Kidney capillary endothelial cell (primary cell): ENCODE measurements at places on chromosomes 7 and 10.

GRCh38 chr7:162632-163297, 29.6 kb upstream of the FAM20C start:
- peak; percentile 18 for DNase-seq

GRCh38 chr10:5614155-5614721, 52.2 kb downstream of the ASB13 start:
- DNase-seq, result no peak

GRCh38 chr7:55838595-55838994, 24.0 kb downstream of the SEPTIN14 start:
- DNase-seq, result no peak

DNA sequence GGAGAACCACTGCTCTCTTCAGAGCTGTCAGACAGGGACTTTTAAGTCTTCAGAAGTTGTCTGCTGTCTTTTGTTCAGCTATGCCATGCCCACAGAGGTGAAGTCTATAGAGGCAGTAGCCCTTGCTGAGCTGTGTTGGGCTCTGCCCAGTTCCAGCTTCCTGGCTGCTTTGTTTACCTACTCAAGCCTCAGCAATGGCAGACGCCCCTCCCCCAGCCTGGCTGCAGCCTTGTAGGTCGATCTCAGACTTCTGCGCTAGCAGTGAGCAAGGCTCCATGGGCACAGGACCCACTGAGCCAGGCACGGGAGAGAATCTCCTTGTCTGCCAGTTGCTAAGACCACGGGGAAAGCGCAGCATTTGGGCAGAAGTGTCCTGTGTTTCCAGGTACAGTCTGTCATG, 12.1 kb upstream of the CPA2 start:
- DNase-seq, result no peak

DNA sequence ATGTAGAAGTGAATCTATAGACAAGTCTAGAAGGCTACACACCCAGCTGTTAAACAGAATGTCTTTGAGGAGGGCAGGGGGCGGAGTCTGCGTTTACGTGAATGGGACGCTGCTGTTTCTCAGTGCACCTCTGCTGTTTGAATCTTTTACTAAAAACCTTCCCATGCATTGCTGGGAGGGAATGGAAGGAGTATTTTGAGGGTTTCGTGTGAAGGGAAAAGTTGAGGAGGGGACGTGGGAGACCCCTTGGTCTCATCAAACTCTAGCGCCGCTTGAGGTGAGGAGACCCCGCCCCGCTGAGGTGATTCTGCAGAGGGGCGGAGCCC, 492 bp upstream of the VCL start:
- DNase-seq, result no peak

- DNase-seq, result no peak
Observed at GRCh38 chr7:137879357-137880158, 32.8 kb upstream of the DGKI start.

- DNase-seq, result no peak
Observed at GRCh38 chr7:80631421-80631820, 7.0 kb upstream of the CD36 start.

GRCh38 chr7:110977127-110977737, 113.7 kb upstream of the LRRN3 start:
- no peak for DNase-seq

DNA sequence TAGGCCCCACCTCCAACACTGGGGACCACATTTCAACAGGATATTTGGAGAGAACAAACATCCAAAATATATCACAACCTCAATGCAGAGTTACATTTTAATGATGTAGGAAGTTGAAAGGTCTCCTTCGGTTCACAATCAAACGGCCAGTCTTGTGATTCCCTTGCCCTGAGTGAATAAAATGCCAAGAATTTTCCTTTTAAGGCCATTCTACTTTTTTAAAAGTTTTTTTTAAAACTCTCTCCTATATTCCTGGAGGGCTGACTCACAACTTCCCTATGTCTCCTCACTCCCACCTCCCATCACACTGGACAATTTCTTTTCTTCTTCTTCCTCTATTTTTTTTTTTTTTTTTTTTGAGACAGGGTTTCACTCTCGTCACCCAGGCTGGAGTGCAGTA, 693.6 kb upstream of the AUTS2 start:
- DNase-seq, result no peak

GRCh38 chr10:22317076-22317370, 835 bp downstream of the COMMD3 start:
- no peak for DNase-seq

- DNase-seq, result peak; percentile 4
Observed at GRCh38 chr7:18896343-18896975, 221.0 kb downstream of the TWIST1 start.

DNA sequence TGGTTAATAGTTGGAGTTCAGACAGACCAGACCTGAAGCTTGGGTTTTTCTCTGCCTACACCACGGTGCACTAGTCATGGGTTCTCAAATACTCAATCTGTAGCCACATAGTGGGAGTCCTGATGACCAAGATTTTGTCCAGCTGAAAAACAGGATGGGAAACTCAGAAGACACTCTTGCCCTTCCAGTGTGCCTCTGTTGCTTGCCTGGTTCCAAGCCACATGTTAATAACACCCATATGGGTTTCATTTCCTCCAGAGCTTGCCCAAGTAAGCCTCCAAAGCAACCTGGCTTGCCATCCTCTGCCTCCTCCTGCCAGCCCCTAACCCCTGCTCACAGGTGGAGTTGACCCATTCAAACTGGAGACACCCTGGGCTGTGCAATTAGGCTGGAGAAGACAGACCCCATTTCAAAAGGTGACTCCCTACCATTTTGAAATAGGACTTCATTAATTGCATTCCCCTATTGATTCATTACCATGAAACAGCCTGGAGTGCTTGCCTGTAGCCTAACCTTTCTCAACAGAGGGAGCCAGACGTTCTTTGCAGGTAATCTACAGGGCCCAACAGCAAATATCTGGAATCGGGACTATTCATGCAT, 108.0 kb upstream of the HABP2 start:
- DNase-seq, result no peak

- no peak for DNase-seq
Observed at GRCh38 chr10:35153716-35154115, 27.1 kb downstream of the CREM start.

- DNase-seq, result no peak
Observed at GRCh38 chr7:77276120-77276519, 76.5 kb upstream of the FGL2 start.

DNA sequence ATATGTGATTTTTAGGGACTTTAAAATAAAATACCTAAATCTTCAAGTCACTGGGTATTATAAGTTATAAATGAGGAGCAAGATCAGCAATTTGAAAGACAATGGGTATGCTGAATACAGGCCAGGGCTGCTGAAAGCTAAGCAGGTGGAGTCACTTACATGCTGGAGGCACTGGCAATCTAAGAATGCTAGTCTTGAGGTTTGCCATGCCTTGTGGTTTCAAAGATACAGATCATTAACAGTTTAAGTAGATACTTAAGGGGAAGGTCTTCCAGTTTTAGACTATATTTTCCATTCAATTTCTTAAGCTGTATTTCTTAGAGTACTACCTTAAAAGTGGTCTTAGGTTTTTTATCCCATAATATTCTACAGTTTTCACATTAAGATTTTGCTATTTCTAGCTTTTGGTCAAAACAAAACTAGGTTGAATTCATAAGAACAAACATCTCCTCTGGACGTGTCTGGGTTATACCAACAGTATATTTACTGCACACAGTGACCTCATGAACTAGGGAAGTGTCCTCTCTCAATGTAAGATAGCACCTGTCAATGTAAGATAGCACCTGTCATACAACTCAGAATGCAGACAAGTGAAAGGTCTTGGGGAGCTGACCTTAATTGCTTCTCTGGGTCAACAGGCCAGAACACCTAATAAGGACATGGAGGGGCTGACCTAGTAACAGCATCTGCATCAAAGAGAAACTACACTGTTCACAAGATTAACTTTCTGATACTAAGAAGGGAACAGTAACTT, 2.0 kb downstream of the SRI start:
- DNase-seq, result no peak

GRCh38 chr7:98088109-98088508, 18.6 kb upstream of the LMTK2 start:
- DNase-seq, result no peak

DNA sequence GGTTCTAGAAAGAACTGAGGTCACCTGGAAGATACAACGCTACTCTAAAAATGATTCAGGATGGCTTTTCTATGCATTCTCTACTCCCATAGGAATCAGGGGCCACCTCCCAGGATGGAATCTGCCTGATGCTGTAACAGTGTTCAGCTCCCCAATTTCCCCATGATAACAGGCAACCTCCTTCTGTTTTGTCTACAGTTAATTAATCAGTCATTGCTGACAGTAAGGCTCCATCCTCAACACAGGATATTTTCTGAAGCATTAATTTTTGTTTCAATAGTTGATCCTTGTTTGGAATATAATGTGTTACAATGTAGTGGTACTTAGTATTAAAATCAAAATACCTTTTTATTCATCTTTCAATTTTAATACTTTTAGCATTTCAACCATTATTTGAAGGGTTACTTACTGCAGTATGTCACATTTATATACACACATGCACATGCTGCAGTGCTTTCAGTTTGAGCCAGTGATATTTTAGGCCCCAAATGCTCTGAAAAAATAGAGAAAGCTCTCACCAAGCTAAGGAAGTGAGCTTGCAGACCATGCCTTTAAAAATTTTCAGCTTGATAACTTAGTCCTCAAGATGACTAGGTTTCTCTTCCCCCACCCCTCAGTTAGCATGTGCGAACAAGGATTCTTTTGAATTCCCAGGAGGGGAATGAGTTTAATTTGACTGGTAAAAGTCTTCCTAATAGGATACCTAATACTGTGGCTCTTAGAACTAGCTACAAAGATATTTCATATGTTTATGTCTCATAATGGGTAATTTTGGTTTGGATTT, 592 bp upstream of the PIK3CG start:
- peak; percentile 44 for DNase-seq

DNA sequence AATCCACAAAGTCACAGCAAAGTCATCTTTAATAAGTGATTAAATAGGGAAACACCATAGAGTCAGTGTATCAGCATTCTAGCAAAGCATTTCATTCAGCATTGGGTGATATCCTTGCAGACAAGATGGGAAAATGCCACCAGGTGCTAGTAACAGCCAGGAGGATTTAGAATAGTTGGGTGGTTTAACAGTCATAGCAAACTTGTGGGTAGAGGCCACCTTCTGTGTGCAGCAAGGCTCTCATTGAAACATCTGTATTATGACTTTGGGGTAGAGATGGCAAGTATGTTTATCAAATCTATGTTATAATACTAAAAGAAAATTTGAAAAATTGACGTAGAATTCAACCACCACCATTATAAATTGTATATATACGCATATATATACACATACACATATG, 26.4 kb upstream of the ADO start:
- no peak for DNase-seq

- no peak for DNase-seq
Observed at GRCh38 chr10:113594652-113595051, 41.8 kb downstream of the HABP2 start.

DNA sequence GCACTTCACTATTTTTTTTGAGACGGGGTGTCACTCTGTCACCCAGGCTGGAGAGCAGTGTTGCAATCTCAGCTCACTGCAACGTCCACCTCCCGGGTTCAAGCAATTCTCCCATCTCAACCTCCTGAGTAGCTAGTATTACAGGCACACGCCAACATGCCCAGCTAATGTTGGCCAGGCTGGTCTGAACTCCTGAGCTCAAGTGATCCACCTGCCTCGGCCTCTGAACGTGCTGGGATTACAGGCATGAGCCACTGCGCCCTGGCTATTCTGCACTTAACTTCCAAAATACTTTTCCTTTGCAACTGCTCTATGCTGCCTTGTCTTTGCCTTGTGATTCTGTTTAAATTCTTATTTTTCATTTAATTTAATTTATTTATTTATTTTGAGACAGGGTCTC, 67.0 kb upstream of the ZNF479 start:
- DNase-seq, result no peak

DNA sequence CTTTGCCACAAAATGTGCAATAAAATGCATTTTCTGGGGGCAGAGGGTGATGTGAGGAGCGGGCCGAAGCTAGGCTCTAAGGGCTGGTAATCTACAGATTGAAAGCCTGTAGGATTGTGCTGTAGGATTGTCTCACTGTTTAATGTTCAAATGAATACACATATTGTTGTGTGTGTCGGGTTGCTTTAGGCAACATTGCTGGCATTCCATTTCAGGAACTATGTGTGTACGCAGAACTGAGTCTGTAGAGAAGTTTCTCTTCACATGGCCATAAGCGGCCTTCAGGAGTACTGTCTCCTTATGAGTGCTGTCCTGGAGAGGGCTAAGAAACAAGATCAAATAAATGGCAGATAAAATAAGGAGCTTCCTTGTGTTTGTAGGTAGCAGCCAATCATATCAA, 540.2 kb downstream of the GATA3 start:
- no peak for DNase-seq

DNA sequence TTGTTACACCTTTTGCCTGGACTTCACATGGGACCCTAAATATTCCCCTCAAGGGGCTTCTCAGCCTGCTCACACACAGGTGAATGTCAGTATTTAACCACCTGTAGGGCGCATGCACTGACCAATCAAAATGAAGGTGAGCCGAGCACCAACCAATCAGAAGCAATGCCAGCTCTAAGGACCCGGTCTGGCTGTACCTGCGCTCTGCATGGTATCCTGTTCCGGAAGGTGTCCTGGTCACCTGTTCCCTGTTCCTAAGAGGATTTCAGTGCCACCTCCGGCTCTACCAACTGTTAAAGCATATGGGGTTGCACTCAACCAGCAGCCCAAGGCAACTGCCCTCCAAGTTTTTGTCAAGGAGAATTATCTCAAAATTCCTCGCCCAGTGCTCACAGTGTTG, 18.4 kb upstream of the CALN1 start:
- no peak for DNase-seq

DNA sequence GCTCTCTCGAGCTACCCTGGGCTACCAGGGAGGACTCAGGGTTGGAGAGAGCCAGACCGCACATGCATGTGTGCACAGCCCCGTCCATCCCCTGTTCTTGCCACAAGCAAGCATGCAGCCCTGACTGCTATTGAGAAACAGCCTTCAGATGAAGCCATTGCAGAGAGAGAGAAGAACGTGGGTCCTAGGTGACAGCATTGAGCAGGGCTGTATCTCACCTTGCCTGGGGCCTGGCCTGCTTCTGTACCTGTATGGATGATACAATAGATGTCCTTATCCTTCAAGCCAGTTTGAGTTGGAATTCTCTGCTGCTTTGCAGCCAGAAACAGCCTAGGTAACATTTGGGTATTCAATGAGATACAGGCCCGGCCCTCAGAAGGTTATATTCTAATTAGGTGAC, 127.3 kb upstream of the RHEB start:
- DNase-seq, result no peak

DNA sequence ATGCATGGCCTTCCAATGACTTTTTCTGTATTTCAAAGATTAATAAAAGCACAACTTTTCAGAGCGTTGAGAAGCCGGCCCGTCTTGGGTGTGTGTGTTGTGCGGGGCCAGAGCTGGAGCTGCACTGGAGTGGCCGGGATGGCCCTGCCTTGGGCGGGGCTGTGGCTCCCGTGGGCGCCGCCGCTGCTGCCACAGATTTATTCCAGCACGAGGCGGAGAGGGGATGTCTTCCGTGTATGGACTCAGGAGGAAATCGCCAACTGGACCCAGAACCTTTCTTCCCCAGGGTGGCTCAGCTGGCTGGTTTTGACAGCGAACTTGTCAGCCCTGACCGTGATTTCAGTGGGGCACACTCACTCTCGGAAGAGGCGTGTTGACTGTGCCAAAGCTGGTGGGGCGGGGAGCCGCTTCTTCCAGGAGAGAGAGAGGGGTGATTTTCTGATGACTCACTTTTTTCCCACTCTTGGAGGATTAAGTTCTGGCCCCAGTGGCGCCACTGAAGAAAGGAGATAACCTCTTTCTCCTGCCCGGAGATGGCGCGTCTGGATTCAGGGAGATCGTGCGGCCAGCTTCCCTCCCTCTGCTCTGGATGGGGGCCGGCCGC, 72.4 kb downstream of the DNAJB6 start:
- no peak for DNase-seq
